Kidney epithelial cell (primary cell): ENCODE measurements at places on chromosomes 4 and X. TPM values are rescaled to one million over a fixed set of nuclear protein-coding genes. Genes with fewer than 3 reads are reported as not detected.

Gene TRPC3
- total RNA-seq, result not detected in 2 replicates

Gene NHSL2
- total RNA-seq, result 1.4 and 1.6 TPM in 2 replicates

Gene GIMD1
- total RNA-seq, result not detected in 2 replicates

Gene DMD
- total RNA-seq, result 2.5 and 3.1 TPM in 2 replicates

Gene CT45A3
- not detected in 2 replicates for total RNA-seq

Gene TEX13B
- not detected in 2 replicates for total RNA-seq

Gene SUPT20HL2
- not detected in 2 replicates for total RNA-seq

Gene CFAP99
- not detected in 2 replicates for total RNA-seq

Gene GPR50
- total RNA-seq, result not detected in 2 replicates

Gene TCEAL6
- not detected in 2 replicates for total RNA-seq

DNA sequence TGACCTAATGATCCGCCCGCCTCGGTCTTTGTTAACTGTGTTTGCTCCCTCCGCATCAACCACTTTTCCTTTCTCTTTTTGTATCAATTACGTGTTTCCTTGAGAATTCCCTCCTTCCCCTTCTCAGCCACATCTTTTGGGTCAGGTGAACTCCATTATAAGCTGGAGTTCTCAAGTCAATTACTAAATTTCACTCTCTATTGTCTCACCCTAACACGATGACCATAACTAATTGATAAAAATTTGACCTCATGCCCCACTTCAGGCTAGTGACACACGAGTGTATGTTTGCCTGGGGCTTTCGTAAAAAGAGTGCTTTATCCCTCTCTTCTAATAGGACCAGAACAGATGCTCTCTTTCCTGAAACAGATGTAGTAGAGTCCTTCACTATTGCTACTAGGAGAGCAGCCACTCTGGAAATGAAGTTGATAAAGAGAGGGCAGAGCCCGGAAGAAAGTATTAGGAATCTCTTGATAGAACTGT is 403.6 kb upstream of the ANXA10 start:
- DNase-seq, result no peak

DNA sequence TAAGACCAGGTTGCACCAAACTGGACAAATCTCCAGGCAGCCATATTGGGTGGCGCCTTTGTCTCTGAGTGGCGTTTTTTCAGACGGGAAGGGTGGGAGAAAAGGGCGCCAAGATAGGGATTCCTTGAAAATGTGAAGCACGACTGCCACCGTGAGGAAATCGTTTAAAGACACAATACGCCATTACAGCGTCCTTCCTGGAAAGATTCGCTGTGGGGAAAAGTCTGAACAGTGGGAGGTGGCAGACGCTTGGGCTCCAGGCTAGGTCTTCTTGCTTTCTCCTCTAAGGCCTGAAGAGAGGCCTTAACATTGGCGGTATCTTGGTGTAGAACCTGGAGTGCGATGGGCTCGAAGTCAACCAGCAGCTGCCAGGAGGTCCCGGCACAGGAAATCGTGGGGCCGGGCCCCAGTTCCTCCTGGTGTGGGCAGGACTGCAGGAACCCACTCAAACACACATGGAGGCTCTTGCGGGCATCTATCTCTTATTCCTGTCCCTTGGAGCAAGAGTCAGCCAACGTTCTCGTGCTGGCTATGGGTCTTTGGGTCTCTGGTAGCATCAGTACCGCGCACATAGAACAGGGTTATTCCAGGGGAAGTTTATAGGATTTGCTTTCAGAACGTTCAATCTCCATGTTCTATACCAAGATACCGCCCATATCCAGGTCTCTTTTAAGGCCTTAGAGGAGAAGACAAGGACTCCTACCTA is 208.8 kb downstream of the OR13H1 start:
- DNase-seq, result no peak

DNA sequence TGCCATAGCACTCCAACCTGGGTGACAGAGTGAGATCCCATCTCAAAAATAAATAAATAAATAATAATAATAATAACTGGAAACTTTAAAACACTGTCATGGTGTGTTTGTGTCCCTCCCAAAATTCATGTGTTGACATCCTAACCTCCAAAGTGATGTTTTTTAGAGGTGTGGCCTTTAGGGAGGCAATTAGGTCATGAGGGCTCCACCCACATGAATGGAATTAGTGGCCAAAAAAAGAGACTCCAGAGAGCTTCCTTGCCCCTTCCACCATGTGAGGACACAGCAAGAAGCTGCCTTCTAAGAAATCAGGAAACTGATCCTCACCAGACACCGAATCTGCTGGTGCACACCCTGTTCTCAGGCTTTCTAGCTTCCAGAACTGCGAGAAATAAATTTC is 23.8 kb upstream of the RAPGEF2 start:
- DNase-seq, result no peak

- no peak for DNase-seq
Observed at GRCh38 chr4:21765810-21766407, 182.7 kb downstream of the KCNIP4 start.

GRCh38 chr4:56657128-56657527 is 24.0 kb downstream of the HOPX start:
- DNase-seq, result no peak

DNA sequence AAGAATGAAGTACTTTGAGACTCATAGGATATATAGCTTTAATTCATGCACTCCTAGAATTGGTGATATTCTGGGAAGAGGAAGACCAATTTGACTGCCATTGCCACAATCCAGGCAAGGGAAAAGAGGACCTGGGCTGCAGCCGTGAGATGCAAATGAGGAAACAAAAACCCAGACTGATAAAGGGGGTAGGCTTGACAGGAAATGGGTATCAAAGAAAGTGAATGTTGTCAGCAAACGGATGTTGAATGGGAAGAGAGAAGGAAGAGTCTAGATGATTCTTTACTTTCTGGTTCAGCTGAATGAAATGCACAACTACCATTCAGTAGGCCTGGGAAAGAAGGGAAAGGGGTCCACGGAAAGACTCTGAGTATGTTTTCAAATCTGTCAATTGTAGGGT is 17.1 kb upstream of the ARHGEF6 start:
- DNase-seq, result no peak

GRCh38 chr4:81440949-81441348 is 30.8 kb downstream of the RASGEF1B start:
- no peak for DNase-seq

DNA sequence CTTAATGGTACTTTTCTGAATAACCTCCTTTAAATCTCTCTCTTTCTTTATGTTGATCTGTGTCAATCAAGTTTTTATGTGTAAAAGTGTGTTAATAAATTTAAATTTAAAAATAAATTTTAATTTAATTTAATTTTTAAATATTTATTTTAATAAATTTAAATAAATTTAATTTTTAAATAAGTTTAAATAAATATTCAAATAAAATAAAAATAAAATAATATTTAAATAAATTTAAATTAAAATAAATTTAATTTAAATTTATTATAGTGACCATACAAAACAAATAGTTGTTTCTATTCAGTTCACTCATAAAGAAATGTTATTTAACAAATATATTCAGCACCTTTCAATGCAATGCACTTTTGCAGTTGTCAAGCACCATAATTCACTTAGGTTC is 146.9 kb downstream of the GRID2 start:
- DNase-seq, result no peak

DNA sequence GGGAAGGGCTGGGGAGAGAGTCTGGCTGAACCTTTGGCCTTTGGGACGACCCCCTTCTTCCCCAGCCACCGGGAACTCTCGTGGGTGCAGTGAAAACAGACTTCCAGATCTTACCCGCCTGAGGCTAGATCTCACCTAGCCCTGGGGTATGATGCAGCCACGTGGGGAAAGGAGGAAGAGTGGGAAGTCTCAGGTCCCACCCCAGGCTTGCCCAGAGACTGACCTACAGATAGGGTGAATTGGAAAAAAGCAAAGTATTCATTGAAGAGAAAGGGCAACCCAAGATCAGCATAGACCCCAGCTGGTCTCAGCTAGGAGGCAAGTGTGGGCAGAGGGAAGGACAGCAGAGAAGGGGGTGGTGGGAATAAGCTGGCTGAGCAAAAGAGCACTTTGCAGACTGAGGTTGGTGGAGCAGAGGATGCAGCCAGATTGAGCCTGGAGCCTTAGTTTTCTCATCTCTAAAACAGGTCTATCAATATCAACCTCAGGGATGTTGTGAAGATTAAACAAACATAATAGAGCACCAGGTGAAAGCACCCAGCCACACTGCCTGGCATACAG is 4.2 kb upstream of the EFNB1 start:
- no peak for DNase-seq

DNA sequence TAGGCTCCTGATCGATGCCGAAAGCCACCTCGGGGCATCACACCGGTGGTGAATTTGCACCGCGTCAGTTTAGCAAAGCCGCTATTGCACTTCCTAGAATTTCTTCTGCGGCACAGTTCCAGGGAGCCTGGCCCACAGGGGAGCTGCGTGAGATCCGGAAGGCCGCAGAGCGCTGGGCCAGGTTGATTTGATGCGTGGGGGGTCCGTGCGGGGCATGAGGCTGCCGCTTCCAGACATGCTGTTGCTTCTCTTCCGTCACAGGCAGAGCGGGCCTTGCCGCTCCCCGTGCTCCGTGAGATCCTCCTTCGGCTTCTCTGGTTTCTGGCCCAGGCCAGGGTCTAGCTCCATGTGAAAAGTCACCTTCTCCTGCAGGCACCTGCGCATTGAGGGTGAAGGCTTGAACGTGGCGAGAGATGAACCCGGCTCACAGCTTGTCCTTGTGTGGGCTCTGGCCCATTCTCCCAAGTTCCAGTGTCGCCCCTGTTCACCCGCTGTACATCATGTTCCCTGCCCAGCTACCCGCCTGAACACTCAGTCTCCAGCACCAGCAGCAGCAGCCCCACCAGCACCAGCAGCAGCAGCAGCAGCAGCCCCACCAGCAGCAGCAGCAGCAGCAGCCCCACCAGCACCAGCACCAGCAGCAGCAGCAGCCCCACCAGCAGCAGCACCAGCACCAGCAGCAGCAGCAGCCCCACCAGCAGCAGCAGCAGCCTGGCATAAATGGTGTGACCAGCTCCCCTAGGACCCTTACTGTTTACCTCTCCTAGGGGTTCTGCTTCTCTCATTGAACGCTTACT is 131.2 kb downstream of the TRIML1 start:
- no peak for DNase-seq

- no peak for DNase-seq
Observed at GRCh38 chr4:162151850-162152249, 11.9 kb downstream of the FSTL5 start.

DNA sequence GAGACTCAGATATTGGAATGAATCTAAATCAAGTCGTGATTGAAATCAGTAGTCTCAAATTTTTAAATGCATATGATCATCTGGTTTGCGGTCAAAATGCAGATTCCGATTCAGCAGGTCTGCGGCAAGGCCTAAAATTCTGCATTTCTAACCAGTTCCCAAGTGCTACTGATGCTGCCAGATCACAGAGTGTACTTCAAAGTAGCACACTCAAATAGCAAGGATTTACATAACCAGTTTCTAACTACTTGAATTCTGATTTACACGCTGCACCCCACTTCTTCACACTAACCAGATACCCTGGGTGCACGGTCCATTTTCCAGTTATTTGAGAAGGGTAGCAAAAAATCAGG is 752 bp downstream of the MBTPS2 start:
- no peak for DNase-seq

DNA sequence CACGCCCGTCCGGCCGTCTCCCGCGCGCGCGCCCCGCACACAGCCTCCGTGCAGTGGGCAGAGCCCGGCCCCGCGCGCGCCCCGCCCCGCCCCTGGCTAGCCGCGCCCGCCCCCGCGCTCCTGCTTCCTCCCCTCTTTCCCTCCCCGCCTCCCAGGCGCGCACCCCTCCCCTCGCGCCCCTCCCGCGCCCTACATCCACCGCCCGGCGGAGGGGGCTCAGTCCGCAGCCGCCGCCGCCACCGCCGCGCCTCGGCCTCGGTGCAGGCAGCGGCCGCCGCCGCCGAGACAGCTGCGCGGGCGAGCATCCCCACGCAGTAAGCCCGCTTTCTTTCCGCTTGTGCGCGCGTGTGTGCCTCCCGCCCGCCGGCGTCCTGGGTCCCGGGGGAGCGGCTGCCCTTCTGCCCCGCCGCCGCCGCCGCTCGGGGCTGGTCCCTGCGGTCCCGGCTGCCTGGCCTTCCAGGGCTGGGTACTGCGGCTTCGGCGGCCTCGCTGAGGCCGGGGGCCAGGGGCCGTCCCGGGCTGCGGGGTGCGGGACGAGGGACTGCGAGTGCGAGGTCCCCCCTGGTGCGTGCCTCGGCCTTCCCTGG is at the start of gene FHL1:
Gene FHL1, plus strand, starts transcription at position 219 of the 587 bp plus-strand sequence.
- no peak for DNase-seq

DNA sequence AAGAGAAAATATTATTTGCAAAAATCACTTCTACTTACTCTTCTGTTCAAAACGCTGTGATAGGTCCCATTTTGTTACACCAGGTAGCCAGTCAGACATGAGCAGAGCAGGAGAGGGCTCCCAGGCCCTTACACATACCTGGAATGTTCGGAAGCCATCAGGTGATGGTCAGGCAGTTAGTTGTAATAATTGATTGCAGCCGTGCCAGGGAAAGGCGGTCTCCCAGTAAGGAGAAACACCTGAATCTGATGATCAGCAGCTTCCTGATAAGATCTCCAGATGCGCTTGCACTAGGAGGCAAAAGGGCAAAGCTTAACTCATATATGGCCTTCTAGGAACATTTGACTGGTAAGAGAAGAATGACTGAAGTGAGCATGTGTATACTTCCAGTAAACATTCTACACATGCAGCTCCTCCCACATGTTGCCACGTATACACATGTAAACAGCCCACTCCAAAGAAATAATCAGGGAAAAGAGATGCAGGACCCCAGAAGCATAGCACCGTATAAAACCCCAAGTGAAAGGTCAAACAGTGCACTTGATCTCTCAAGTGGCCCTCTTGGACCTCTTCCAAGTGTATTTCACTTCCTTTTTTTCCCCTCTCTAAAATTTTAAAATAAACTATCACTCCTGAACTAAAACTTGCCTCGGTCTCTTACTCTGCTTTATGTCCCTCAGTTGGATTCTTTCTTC is 1338.0 kb downstream of the FSTL5 start:
- DNase-seq, result no peak

DNA sequence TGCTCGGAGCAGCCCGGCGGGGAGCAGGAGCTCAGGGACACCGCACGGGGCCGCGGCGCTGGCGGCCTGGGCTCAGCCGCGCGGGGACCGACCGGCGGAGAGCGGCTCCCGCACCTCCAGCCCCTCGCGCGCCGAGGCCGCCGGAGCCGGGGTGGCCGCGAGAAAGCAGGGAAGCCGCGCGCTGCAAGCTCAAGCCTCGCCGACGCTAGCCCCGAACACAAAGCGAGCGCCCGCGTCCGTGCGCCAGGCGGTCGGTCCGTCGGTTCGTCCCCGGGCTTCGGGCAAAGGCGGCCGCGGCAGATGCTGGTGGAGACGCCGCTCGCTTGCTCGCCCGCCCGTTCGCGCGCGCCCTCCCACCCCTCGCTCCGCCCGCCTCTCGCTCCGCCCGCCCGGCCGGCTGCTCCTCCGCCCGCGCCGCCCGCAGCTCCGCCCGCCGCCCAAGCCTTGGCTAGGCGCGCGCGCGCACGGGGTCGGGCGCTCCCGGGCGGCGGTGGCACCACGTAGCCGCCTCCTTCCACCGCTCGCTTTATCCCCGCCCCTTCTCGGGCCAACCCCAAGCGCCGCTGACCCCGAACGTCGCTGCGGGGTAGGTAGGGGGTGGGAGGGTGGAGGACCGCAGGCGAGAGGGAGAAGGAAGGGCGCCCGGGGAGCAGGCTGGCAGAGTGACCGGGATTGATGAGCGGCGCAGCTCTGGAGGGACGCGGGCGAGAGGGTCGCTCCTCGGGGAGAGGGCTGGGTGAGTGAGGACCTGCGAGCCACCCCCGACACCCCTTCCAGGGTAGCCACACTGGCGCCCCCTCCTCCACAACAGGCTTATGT is at the start of gene TSPAN5:
Gene TSPAN5, minus strand, starts transcription at position 325 of the 819 bp plus-strand sequence.
- DNase-seq, result no peak

GRCh38 chr4:38669208-38669607 is 5.2 kb downstream of the KLF3 start:
- DNase-seq, result no peak

GRCh38 chrX:70916754-70917153 is 8.2 kb upstream of the TEX11 start:
- DNase-seq, result no peak
